ENCODE measurements at places on chromosomes 7 and 10.
A peak's percentile ranks its signal among the peaks of the same experiment; 100 is the strongest.

DNA sequence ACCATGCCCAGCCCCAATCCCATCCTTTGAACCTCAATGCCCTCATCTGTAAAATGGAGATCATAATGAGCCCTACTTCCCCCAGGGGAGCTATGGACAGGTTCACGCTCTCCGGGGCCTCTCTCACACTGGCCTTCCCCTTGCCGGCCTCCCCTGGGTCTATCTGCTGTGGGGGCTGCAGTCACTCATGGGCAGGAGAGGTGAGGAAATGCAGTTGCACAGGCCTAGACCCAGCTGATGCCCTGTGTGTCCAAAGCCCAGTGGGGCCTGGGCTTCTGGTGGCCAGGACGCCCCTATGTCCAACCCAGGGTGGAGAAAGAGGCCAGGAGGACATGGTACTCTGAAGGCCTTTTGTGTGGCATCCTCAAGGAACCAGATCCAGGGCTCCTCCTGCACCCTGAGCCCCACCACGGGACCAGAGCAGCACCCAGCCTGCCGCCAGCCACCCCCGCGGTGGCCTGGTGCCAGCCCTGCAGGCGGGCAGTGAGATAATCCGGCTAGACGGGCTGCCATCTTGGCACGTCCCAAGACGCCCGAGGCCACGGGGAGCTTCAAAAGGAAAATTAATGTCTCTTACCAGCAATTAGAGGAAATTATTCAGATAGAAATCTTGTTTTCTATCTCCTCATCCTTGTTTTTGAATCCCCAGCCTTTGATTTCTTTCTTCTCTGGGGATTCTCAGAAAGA is 39.0 kb downstream of the MYL10 start:
- no peak for DNase-seq

- DNase-seq = no peak
Observed at GRCh38 chr7:151904270-151904669, 27.4 kb upstream of the PRKAG2 start.

DNA sequence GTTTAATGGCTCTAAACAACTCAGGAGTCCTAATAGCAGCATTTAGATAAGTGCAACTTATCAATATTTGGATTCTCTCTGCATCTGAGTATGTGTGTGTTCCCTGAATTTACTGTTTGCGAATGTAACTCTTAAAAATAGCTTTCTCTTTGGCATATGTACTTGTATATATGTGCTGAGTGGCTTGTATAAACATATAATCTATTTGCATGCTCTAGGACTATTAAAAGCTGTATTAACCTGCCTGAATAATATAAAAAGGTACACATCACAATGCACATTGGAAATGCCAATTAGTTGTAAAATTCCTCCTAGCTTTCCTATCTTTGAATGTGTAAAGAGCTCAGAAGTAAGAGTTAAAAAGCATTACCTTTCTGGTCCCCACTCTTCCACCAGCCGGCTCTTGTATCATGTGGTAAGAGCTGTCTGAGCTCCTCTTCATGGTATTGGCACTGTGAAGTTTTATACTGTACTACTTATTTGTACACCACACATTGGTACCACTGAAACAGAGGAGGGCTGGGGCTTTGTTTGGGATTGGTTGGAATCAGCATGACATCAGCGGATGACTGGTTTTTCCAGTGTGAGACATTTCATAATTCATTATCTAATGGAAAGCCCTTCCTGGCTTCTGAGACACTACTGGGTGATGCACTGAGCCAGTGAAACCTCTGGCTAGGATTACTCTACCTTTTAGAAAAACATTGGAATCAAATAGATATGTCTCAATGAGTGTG is at the start of gene INHBA:
Gene INHBA (minus strand): TSS at position 456 of the 737 bp plus-strand sequence. CDS start 2,716 bp downstream, outside the sequence.
- no peak for DNase-seq

GRCh38 chr10:20892011-20892585 is 5.0 kb downstream of the NEBL start:
- no peak for DNase-seq

GRCh38 chr7:75650062-75650461 is 88.7 kb downstream of the HIP1 start:
- DNase-seq = no peak

GRCh38 chr10:29344073-29344820 is 55.4 kb downstream of the LYZL1 start:
- peak; percentile 55 for DNase-seq

DNA sequence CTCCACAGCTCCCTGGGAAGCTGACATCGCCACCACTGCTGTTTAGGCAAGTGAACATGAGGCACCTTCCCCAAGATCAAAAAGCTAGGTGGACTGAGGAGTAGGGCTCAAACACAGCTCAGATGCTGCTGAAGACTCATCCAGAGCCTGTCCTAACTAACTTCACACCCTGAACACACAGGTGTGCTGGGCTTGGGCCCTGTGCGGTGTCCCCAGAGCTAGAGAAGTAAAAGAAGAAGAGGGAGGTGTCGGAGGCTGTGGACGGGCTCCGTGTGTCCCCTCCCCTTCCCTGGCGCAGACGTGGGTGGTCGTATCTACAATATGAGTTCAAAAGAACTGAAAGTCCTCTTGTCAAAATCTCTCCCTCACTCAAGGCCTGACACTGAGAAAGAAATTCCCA is 373.4 kb upstream of the MGMT start:
- no peak for DNase-seq

DNA sequence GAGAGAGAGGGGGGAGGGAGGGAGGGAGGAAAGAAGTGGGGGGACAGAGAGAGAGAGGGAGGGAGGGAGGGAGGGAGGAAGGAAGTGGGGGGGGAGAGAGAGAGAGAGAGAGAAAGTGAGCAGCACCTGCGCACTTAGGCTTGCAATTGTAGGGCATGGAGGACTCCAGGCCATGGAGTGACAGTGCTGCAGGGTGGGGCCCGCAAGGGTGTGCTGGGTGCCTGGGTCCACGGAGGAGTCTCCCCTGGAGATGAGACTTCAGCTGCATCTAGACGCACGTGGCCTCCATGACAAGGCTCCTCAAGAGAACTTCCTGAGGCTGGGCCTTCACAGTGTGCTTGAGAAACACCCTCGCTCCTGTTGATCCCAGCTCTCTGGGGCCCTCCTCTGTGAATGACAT is 44.5 kb downstream of the CLRN3 start:
- DNase-seq = no peak

DNA sequence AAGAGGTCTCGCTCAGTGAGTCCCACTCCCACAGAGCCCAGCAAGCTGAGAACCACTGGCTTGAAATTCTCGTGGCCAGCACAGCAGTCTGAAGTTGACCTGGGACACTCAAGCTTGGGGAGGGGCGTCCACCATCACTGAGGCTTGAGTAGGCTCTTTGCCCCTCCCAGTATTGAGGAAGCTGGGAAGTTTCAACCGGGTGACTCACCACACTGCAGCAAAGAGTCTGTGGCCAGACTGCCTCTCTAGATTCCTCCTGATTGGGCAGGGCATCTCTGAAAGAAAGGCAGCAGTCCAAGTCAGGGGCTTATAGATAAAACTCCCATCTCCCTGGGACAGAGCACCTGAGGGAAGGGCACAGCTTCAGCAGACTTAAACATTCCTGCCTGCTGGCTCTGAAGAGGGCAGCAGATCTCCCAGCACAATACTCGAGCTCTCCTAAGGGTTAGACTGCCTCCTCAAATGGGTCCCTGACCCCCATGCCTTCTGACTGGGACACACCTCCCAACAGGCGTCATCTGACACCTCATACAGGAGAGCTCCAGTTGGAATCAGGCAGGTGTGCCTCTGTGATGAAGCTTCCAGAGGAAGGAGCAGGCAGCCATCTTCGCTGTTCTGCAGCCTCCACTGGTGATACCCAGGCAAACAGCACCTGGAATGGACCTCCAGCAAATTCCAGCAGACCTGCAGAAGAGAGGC is 970.9 kb upstream of the LRRN3 start:
- no peak for DNase-seq

DNA sequence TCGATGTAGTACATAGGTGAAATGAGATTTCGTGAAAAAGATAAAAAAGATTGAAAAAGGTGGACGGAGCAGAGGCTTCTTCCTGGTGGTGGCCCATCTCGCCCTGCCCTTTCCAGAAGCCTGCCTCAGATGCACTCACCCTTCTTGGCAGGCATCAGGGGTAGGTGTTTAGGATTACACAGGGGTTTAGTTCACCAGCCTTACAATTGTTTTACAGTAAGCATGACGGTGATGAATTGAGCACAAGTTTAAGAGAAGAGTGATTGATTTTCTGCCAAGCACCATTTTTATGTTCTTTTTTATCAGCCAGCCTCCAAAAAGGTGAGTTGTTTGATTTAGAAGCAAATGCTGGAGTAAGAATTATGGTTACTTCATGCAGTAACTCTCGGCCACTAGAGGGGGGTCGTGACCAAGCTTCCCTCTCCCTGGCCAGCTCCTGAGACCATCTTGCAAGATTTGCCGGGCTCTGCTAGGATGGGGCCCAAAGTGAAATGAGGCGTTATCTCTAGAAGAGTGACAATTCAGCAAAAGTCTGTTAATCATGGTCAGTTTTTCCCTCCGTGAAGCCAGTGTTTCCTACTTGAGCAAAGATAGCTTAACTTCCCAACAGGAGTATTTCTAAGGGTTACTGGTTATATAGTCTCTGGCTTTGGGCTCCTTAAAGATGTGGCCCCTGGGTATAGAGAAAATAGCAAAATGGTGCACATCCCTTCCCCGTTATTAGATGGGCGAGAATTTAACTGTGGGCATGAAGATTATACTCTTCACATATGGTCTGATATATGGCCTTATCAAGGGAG is 228.8 kb downstream of the BMPER start:
- DNase-seq = peak; percentile 80

Measured in muscle of arm (tissue), 14 donors.